GM13977 (cell line): ENCODE measurements at places on chromosomes 13 and 19.

DNA sequence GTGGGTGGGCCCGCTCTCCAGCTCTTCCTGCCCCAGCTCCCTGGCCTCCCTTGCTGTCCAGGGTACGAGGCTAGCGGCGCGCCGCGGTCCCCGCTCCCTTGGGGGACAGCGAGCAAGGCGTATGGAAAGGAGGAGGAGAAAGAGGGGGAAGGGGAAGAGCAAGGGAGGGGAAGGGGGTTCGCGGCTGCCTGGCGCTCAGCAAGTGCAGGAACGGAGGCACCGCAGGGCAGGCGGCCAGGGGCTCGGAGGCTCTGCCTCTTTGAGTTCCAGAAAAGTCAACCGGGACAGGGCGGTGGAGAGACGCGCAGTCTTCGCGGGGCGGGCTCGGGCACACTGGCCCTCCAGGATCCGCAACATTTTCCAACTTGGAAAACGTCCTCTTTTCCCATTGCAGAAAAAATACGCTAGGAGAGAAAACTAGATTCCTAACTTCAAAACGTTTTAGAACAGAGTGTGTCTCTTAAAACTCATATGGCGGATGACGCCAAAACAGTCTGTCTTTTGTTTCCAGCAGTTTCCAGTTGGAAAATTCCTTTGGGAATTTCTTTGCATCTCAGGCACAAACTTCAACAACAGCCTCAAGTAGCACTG is 23.1 kb upstream of the TNFRSF19 start:
- DNase-seq: no peak

GRCh38 chr19:16378291-16378889 is 53.8 kb downstream of the KLF2 start:
- no peak for DNase-seq

GRCh38 chr19:45151320-45151719 is 9.5 kb downstream of the NKPD1 start:
- peak; percentile 20 for DNase-seq

GRCh38 chr13:20828539-20829364 is 55.0 kb upstream of the EEF1AKMT1 start:
- peak; percentile 41 for DNase-seq

DNA sequence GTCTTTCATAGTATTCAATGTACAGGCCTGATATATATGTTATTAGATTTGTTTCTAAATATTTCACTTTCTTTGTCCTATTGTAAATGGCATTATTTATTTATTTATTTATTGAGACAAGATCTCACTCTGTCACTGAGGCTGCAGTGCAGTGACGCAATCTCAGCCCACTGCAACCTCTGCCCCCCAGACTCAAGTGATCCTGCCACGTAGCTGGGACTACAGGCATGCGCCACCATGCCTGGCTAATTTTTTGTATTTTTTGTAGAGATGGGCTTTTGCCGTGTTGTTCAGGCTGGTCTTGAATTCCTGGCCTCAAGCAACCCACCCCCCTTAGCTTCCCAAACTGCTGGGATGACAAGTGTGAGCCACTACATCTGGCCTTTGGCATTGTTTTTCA is 5.4 kb upstream of the GAS6 start:
- DNase-seq: no peak

- no peak for DNase-seq
Observed at GRCh38 chr19:8025316-8025715, 19.9 kb upstream of the ELAVL1 start.

GRCh38 chr19:52297601-52298364 is 814 bp downstream of the ZNF480 start:
- DNase-seq: no peak

DNA sequence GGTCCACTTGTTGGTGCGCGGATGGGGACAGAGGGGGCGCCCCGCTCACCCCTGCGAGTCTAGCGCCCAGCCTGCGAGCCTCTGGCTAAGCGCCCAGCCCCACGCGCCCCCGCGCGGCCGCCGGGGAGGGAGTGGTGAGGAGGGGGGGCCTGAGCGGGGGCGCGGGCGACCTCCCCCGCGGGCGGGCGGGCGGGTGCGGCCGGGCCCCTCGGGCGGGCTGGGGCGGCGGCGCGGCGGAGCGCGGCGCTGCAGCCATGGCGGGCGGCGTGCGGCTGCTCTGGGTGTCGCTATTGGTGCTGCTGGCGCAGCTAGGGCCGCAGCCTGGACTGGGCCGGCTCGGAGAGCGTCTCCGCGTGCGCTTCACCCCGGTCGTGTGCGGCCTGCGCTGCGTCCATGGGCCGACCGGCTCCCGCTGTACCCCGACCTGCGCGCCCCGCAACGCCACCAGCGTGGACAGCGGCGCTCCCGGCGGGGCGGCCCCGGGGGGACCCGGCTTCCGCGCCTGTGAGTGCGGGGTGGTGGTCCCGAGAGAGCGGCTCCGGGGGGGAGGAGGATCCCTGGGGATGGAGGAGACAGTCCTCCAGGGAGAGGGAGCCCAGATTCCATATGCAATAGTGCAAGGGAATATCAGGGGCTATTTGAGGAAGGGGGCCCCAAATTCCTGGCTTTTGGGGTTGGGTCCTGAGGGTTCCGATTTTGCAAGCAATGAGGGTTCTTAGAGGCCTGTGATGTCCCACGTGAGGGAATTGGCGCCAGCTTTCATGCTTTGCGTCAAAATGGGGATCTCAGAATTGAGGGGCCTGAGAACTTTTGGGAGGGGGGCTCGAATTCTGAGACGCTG is at the start of gene LTBP4:
TSS of gene LTBP4 (plus strand) at position 236 of the 841 bp plus-strand sequence. CDS start at position 255, 19 bp downstream.
- no peak for DNase-seq

DNA sequence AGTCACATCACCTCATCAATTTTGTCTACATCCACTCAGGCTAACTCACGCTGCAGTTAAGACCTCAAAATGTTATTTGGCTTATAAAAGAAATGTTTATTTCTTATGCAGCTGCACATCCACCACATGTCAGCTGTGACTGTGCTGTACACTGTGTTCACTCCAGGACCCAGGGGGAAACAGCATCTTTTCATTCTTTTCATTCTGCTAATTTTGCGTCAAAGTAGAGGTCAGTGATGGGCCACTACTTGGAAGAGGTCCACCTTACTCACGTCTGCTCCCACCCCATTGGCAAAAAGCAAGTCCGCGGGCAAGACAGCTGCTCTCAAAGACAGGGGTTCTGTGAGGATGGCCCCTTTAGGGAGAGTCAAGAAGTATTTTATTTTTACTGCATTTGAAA is 4.5 kb upstream of the DCT start:
- no peak for DNase-seq

DNA sequence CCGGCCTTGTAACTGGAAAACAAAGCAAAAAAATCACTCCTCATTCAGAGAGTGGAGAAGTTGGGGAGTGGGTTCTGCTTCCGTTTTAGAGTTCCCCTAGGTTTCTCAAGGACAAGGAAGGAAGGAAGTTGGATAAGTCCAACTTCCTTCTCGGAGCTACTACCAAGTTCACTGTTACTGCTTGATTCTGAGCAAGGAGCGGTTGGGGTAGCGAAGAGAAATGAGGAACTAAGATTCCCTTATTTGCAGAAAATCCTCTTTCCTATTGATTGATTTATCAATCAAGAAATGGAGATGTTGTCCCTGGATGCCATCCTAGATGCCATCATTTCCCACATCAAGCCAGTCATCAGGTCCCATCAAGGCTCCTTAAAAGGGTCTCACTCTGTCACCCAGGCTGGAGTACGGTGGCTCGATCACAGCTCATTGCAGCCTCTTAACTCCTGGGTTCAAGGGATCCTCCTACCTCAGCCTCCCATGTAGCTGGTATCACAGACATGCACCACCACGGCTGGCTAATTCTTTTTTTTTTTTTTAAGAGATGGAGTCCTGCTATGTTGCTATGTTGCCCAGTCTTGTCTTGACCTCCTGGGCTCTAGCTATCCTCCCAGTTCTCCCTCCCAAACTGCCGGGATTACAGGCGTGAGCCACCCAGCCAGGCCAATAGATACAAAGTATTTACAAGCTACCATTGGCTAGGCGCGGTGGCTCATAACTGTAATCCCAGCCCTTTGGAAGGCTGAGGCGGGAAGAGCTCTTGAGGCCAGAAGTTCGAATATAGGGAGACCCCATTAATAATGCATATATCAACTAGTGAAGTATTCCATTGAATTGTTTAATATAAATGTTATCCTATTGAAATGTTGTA is 809 bp upstream of the B9D2 start:
- DNase-seq: peak; percentile 8

- DNase-seq: no peak
Observed at GRCh38 chr13:110780422-110780821, 66.9 kb downstream of the ING1 start.

DNA sequence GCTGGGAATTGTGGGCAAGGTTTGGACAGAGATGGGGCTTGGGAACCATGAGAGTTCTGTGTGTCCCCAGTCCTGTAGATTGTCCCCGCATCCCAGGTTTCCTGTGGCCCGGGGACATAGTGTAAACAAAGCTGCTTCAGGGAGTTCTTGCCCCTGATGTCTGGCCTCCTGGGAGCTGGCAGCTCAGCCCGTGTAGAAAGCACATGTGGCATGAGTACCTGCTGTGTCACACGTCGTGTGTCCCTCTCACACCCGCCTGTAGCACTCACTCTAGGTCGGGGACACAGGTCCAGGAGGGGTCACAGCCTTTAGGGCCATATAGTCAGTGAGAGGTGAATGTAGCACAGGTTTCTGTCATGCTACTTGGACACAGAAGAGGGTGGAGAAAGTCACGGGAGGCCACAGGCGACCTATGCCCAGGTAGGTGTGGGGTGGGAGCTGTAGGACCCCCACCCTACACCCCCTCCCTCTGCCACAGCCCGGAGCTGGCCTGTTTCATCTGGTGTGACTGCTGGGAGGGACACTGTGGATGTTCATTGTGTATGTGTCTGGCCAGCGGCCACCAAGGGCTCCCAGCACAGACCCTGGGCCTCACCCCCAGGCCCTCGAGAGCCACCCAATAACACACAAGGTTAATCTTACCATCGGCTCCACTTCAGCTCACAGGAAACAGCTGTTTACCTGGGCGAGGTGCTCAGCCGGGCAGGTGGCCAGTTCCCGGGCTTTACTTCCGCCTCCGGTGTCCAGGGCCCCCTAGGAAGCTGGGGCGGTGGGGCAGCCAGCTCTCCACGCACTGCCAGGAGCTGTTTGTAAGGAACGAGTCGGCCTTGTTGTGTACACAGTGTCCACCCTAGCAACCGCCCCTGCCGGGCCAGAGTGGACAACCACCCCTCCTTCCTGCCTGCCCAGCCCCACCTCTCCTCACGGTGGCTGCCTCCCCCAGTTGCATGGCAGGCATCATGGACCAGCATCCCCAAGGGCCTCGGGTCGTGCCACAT is 49.7 kb downstream of the COMP start:
- DNase-seq: no peak

DNA sequence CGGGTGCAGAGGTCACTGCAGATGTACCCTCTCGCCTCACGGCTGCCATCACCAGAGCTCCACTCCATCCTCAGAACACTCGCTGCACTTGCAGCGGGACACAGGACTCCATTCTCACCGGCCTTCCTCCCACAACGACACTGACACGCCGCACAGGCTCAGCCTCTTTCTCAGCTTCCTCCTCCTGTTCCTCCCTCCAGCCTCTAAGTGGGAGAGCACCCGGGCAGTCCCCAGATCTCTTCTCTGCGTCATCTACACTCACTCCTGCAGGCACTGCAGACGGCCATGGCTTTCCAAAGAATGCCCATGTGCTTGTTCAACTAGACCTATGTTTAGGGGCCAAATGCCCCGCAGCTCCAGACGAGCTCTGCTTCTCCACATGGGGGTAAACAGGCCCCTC is 14.3 kb upstream of the FKRP start:
- DNase-seq: no peak

DNA sequence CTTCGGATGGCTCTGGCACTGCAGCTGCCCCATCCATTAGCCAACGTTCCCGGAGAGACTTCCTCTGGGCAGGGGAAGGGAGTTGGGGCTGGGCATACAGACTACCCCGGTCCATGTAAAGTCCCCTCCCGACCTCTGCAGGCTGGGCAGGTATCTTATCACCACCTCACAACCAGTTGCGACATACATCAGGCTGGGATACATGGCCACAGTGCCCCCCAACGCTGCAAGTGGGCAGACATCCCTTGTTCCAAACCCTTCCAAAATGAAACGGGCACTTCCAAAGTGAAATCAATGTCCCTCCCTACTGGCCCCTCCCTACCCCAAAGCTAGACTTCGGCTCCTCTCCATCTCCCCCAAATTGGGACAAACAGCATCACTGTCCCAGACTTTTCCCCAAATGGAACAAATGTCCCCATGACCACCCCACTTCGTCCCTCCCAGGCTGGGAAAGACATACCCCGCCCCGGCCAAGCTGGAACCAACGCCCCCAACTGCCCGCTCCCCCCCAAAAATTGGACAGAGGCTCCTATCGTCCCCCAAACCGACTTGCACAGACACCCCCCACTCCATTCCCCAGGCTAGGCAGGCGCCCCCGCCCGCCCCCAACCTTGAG is 5.0 kb downstream of the PALM3 start:
- no peak for DNase-seq
